ENCODE measurements at places on chromosomes 6 and 20.

- no peak for DNase-seq
These were observed 75.6 kb downstream of the SLC24A3 start for GRCh38 chr20:19288061-19288460.

DNA sequence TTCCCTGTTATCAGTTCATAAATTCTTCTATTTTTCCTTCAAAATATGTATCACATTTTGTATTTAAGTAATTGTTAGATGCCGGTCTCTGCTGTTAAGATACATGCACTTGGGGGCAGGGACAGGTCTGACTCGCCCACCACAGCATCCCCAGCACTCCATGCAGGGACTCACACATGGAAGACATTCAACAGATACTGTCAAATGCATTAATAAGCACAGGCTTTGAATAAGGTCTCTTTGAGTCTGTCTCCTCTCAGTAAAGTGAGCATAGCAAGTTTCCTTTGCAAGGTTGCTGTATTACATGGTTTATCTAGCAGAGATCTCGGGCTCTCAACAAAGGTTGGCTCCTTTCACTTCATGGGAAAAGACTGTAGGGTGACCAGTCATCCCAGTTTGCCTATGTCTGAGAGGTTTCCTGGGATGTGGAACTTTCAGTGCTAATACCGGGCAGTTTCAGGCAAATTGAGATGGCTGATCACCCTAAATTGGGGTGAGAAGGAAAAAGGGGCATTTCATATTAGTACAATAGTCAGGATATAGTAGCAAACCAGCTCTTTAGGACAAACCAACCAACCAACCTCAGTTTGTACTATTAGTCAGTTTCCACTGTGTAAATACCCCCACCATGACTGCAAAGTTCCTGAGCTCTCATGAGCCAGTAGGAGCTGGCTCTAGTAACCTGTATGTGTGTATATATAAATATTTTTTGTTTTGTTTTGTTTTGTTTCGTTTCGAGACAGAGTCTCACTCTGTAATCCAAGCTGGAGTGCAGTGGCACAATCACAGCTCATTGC lies 15.0 kb downstream of the JPH2 start:
- no peak for DNase-seq

- DNase-seq, result no peak
These were observed 5.2 kb downstream of the TNNC2 start for GRCh38 chr20:45821947-45822346.

- DNase-seq, result no peak
These were observed 39.6 kb downstream of the TPD52L1 start for GRCh38 chr6:125193208-125193607.

- DNase-seq, result no peak
These were observed 26.9 kb downstream of the RBM38 start for GRCh38 chr20:57417830-57418780.

DNA sequence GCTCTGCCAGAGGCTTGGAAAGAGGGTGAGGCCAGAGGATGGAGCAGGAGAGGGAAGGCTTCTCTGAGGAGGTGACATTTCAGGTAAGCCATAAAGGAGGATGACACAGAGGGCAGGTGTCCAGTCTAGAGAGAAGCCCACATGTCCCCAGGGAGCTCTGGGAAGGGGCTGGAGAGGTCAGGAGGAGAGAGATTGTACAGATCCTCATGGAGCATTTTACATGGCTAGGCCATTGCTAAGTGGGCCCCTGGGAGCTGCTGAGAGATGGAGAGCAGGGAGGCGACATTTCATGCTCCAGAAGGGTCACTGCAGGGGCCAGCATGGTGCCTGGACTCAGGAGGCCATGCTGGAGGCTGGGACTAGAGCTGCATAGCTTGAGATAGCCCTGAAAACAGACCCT lies 124.5 kb downstream of the TOX2 start:
- DNase-seq, result no peak
